Left kidney (tissue), 8 donors: ENCODE measurements at places on chromosomes 3 and 15. TPM values are rescaled to one million over a fixed set of nuclear protein-coding genes. Genes with fewer than 3 reads are reported as not detected.

The NIPA2 gene
- 60.6 TPM for polyA plus RNA-seq

GRCh38 chr15:93477721-93478120, 388.7 kb upstream of the RGMA start:
- no peak for DNase-seq

- no peak for DNase-seq
Observed at GRCh38 chr3:81443457-81443782, 318.0 kb downstream of the GBE1 start.

DNA sequence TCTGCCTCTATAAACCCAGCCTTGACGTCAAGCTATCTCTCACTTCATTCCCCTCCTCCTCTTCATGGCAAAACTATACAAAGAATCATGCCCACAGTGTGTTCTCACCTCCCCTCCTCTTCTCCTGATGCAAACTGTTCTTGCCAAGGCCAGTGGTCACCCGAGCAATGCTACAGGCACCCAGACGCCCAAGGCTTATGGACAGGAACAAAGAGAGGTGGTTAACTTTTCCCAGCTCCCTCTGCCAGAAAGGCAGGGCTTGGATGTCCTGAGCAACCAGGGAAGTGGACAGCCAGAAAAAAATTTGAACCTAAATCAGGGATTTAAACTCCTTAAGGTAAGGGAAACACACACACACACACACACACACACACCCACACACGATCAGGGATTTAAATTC, 5.1 kb downstream of the SLC41A3 start:
- no peak for DNase-seq

The MESP2 gene
- polyA plus RNA-seq = 0.45 TPM

DNA sequence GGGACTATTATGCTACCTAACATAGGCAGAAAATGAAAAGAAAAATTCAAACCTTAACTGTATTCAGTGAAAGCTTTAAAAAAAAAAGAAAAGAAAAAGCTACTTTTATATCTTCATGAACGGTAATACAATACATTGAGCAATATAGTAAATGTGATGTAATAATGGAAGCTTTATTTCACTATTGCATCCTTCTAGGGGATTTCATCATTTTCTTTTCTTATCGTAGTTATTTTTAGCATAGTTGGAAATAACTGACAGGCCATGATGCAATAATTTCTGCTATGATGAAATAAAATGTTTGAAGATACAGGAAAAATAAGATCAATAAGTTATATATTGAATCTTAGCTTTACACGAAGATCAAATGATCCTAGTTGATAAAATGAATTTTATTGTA, 40.3 kb upstream of the ZCWPW2 start:
- no peak for DNase-seq

GRCh38 chr3:126616931-126617330, 38.0 kb downstream of the TXNRD3 start:
- DNase-seq = no peak

DNA sequence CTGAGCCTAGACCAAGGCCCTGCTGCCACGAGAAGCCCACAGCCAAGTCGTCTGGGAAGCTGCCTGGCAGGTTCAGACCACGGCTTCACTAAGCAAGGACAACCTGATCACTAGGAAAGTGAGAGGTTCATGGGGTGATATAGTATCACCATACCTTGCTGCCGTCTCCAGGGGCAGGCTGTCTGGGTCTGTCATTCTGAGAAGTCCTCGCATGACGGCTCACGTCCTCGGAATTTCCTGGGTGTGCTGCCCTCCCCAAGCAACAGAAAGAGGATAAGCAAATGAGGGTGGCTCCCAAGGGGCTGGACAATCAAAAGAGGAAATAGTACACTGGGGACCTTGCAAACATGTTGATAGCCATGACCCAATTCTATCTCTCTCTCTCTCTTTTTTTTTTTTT, 207.4 kb upstream of the IGF1R start:
- DNase-seq = no peak

DNA sequence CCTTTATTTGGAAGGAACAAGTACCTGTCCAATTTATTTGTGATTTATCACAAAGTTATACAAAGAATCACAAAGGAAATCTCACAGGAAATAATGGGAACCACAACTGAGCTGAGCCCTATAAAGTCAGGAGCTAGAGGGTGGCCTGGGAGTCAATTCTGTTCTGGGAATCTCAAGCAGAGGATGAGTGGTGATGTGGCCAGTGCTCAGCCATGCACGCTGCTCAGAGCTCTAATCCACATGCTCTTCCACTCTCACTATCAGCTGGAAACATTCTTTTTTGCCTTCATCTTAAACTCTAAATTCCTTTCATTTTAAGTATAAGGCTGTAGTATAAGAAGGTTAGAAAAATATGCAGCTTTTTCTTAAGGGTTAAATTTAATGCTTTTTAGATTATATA, 36.6 kb downstream of the UACA start:
- no peak for DNase-seq

DNA sequence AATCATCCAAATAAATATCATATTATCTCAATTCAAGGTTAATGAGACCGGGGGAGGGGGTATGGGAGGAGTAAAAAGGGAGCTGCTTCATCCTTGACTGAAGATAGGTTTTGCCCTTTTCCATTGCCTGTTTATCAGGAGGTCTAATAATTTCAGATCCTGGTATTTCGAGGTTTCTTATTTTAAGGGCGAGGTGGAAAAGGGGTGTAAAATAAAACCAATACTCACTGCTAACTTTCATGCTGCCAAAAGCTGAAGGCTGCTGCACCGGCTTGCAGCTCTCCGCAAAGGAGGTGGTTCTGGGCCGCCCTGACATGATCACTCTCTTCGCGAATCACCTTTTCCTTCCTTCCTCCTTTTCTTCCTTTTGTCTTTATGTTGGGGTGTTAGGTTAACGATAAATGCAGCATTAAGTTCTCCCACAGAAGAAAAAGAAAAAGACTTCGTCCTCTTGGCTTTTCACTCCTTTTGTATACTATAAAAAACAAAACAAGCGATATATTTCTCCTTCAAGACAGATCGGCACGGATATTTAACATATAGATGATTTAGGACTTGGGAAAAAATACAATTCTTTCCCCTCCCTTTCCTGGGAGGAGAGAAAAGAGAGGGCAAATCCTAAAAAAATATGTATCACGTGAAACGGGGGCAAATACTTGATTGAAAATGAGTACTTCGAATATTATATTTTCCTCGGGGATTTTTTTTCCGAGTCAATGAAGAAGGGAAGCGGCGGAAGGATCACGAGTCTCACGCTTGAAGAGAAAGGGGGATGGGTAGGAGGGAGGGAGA, 932 bp downstream of the GSK3B start:
- peak; percentile 89 for DNase-seq

The GOLGA8O gene
- 0.18 TPM for polyA plus RNA-seq

The ILDR1 gene
- 7.4 TPM for polyA plus RNA-seq

The PPP2R3A gene
- 25.0 TPM for polyA plus RNA-seq

DNA sequence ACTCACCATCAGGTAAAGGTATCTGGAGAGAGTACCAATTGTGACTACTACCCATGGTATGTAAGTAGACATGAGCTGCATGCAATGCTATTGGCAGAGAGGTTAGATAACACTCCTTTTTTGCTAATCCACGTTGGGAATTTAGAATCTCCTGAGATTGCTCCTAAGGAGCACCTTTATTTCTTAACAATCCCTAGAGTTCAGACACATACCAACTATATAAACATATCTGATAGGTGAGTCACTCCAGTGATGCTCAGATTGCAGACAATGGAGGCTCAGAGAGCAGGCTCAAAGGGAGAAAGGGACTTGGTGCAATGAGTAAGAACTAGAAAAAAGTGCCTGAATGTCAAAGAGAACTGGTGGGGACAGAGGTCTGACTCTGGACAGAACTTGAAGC, 47.0 kb upstream of the LRRFIP2 start:
- DNase-seq = no peak
